ENCODE measurements at places on chromosomes 5 and 9.

DNA sequence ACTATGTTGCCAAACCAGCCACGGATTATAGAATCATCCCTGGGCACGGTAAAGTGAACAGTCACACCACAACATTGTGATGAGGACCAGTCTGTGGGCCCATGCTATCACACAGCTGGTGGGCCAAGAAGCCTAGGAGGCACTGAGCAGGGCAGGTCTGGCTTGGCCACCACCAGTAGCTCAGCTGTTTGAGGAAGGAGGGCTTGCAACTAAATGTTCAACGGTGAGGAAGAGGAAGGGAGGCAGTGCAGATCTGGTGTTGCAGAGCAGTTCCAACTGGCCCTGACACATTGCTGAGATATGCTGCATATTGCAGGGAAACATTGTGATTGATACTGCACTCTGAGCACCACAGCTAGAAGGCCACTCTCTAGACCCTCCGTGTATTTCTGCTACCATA, 77.9 kb upstream of the ATG10 start:
- no peak for DNase-seq

GRCh38 chr9:110950041-110950645, 88.1 kb downstream of the LPAR1 start:
- no peak for DNase-seq

GRCh38 chr9:120264528-120264927, 315.4 kb downstream of the CDK5RAP2 start:
- no peak for DNase-seq

DNA sequence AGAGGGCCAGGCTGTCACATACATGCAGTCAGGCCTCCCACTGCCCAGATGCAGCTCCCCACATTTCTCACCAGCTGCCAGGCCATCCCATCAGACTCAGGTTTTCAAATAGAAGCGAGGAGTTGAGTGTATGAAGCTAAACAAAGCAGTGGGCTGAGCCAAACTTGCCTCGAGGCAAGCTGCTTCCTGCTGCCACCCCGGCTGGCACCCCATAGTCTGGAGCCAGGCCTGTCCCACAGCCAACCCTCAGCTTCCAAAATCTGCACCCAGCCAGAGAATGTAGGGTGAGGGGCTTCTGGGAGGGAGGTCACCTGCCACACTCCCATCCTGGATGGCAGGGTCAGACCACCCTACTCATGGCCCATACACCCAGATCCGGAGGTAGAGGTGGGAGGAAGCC, 22.3 kb upstream of the ALDH1B1 start:
- no peak for DNase-seq

GRCh38 chr5:171794470-171794960, 8.9 kb downstream of the SMIM23 start:
- peak; percentile 4 for DNase-seq

DNA sequence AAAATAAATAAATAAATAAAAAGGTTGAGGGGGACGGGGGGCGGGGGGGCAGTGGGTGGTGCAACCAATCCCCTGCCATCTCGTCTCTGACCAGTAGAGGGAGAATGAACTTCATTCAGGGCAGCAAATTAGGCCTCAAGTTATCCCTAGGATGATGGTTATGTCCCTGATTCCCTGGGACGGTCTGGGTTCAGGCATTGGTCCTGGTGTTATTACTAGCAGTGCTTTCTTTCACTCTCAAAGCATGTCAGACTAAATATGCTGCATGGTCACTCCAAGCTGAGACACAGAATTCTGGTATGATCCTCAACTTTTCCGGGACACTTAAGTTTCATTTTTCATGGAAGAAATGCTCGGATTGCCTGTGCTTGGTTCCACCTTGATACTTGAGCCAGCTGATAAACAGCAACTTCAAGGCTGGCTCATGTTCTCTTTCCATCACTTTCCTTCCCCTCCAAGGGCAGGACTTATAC, 59.4 kb downstream of the DAP start:
- no peak for DNase-seq

DNA sequence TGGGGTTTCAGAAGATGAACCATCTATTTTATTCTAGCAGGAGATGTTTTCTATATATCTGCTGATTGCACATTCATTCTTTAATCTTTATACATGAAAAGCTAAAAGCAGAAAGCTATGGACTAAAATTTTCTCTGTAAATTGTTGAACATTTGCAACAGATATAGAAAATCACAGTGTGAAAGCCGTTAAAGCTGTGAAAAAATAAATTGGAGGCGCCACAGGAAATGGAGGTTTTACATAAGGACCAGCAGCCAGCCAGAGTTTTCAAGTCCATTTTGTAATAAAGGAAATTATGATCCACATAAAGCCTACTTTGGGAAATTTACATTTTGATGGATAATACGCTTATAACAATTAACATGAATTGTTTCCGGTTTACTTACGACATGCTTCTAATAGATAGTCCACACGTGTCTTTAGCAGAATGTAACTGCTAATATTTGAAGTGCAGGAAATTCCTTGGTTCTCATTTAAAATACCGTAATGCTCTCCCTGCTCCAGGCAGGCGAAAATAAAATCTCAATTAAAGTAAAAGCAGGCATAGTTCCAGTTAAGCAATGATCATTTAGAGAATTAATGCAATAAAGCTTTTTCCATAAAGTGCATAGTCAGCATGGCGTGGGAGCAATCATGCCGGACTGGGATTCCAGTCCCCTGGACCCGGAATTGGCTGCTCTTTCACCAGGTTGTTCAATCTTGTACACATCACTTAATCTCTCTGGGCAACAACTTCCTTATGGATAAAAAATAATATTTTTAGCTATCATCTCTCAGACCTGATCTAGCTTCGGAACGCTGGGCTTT, 445.4 kb downstream of the ZNF608 start:
- DNase-seq = no peak

GRCh38 chr5:93601071-93601801, 18.2 kb downstream of the NR2F1 start:
- DNase-seq = no peak

- no peak for DNase-seq
Measured at GRCh38 chr5:6818594-6819511, 105.6 kb downstream of the TENT4A start.

- no peak for DNase-seq
Measured at GRCh38 chr5:146725025-146725424, 153.5 kb downstream of the PPP2R2B start.
